ENCODE measurements at places on chromosomes 6 and 20.
A peak's percentile ranks its signal among the peaks of the same experiment; 100 is the strongest.

DNA sequence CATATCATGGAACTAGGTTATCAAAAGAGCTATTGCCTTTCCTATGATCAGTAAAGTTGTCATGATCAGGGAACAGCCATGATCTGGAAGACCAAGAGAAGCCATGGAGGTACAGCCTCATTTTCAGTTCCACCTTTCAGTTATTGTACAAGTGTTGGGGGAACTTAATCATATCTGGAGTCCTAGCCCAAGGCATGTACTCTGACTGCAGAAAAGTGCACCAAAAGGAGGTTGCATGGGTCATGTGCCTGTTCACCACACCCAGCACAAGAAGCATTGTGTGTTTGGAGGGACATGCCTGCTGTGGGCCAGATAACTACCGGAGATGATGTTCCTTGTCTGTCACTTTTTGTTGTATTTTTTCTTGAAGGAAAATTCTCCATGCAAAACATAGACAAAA is 185.8 kb upstream of the MAN1A1 start:
- DNase-seq = no peak

DNA sequence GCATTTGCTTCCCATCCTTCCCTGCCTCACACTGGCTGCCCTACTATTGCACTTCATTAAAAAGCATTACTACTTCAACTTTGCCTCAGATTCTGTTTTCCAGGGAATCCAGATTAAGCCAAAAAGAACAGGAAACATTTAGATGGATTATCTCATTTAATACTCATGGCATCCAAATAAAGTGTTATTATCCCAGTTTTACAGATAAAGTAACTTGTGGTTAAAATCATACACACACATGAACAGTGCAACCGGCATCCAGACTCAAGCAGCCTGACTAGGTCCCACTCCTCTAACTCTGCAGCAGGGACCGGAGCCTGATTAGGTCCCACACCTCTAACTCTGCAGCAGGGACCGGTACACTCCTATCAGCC is 72.3 kb downstream of the GPR6 start:
- DNase-seq = no peak

DNA sequence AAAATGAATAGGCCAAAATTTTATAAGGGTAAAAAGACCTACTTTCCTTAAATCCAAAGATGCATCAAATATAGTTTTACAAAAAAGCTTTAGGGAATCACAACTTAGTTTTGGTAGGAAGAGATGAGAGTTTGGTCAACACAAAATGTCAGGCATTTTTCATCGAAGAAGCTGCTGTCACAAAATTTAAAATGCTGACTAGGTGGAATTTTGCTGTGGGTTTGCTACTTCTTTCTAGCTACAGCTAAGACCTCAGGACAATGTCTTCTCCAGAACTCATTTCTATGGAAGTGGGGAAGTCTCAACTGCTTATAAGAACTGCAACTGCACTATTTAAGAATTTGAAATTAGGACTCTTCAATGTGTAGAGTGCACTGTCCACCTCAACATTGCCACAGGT is 351.1 kb downstream of the HAO1 start:
- DNase-seq = no peak

- peak; percentile 64 for DNase-seq
Observed at GRCh38 chr20:327186-328026, 2.1 kb downstream of the SOX12 start.

GRCh38 chr6:121222656-121223055 is 111.6 kb downstream of the TBC1D32 start:
- no peak for DNase-seq

GRCh38 chr20:17889226-17889625 is 79.4 kb downstream of the SNX5 start:
- no peak for DNase-seq

DNA sequence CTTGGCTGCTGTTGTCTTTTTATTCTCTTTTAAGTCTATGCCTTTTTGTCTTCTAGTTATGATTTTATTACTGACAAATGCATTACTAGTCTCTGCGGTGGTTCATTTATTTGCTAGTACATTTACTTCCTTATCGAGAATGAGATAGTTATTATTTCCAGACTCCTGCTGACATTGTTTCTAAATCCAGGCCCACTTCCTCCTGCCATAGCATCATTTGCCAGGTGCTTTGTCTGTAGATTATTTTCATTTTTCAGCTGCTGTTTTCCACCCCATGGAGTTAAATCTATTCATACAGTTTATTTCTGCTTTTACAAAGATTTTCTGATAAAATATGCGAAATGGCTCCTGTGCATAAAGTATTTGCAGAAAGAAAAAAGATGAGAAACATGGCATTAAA is 459.7 kb downstream of the MMUT start:
- no peak for DNase-seq

- no peak for DNase-seq
Observed at GRCh38 chr20:14997791-14998190, 660.4 kb upstream of the FLRT3 start.

GRCh38 chr20:23120936-23121750 is 35.0 kb upstream of the CD93 start:
- DNase-seq = no peak

- peak; percentile 23 for DNase-seq
Observed at GRCh38 chr6:155493694-155494143, 38.1 kb upstream of the NOX3 start.

- no peak for DNase-seq
Observed at GRCh38 chr6:90610301-90610750, 23.5 kb upstream of the MAP3K7 start.

DNA sequence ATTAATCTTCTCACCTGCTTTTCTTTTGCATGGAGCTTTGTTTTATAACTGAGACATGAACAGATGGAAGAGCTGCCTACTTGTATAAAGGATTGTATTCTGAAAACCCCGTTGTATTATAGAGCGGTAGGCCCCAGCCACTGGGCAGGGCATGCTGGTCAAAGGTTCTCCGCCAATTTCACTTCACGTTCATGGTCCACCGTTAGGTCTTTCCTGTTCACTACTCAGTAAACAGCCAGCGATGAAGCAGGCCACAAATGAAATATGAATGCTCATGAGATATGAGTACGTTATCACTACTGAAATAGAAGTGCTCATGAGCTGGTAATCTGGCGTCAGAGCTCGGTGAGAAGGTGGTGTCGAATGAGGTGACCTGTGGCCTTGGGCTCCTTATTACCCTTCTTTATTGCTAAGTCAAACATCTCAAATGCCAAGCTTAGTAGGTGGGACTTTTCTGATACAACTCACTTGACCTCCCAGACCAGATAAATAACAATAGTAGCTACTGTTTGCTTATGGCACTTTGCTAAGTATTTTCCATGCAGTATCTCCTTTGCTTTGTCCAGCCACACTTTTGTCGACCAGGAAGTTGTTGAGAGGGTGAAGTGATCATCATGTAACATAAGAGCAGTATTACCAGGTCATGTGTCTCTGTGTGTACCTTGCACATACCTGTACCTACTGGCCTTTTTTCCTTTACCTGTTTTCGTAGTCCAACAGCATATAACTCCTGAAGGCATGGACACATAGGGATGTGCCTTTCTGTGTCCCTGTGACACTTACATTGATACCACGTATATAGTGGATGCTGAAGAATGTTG is 16.7 kb downstream of the EDN3 start:
- DNase-seq = no peak

DNA sequence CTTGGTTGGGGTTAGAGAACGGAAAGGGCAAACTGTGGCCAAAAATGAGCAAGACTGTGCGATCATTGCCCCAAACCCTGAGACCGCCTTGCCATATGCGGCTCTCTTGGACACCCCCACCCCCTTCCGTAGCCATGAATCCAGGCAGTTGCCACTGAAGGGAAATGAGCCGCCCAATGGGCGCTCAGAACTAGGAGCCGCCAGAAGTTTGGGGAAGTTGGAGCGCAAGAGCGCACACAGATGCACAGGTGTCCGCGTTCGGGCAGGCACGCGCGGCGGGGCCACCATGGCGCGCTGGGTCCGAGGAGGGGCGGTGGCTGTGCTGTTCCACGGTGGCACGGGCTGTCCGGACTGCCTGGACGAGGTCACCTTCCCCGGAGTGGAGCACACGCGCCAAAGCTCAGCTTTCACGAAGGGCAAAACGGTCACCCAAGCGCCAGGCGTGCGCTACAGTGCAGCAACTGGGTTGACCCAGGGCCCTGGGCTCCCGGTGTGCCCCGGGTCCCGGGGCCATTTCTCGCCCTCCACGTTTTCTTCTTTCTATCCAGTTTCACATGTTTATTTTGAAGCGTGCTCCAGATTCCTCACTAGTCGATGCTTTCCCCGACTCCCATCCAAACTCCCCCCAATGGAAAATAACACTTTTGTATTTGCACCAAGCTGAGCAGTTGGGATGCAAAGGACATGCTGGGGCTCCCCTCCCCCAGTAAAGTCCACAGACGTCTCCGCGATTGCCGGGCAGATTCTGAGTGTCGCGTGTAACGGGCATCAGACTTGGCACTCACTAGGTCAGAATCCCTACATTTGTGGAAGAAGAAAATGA is 906 bp upstream of the PDE10A start:
- DNase-seq = no peak

GRCh38 chr20:8115436-8115835 is 16.6 kb upstream of the PLCB1 start:
- DNase-seq = no peak

DNA sequence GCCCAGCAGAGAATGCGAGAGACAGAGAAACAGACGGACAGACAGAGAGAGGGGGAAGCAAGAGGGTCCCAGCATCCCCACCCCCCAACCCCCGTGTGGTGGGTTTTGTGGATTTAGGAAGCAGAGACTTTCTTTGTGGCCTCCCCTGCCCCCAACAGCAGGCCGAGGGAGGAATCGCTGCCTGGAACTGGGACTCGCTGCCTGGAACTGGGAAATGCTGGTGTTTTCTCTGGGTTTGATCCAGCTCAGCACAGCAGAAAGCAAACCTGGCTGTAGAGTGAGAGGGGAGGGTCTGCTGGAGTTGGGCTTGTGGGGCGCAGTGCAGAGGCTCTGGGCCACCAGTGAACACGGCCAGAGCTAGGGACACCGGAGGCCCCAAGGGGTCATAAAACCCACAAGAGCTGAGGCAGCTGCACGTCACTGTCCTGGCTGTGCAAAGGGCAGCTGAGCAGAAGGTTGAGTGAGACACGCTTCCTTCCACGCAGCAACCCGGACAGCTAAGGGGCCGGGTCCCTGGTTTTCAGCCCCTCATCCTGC is 181.8 kb downstream of the TAF4 start:
- DNase-seq = no peak

DNA sequence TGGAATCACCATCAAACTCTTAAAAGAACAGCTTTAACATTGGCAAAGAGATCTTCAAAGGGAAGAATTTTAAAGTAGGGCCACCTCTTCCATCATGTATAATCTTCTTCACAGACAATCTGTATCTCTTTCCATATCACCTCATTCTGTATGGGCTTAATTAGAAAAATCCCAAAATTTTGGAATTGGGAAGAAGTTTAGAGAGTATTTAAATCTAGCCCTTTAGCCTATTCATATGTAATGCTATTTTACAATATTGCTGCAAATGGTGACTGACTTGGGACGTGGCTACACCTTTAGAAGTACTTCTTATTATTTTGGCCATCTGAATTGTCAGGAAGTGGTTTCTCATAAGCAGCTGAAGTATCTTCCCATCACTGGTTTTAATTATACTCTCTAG is 474.3 kb downstream of the RFPL4B start:
- no peak for DNase-seq

GRCh38 chr6:15152700-15153099 is 93.2 kb upstream of the JARID2 start:
- DNase-seq = no peak

DNA sequence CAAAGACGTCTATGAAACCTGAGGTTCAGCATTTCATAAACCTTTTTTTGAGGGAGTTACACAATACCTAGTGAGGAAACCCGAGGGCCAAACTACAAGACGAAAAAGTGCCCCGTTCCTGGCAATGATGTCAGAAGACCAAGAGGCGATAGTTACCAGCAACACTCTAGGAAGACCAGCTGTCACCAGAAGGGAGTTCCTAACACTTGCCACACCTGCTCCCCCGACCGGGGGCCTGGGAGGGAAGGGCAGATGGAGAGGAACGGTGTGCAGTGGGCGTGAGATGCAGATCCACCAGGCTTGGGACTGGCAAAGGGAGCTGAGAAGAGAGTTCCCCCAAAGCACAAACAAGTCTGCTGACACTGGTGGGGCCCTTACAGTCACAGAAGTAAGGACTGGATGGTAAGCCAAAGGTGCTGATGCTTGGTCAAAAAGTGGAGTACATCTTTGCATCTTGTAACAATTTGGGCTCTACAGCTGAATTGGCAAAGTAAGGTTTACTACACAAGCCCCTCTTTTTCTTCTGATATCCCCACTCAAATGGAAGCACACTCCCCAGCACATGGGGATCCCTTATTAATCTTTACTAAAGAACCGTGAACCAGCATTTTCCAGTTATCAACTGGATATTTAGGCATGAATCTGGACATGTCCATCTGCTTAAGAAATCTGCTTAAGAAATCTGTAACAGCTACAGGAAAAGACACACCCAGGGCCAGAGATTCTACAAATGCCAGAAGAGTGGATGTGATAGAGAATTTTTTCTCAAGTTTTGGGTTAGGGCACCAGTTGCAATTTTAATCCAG is 38.5 kb downstream of the PANK2 start:
- no peak for DNase-seq

Data from stimulated activated CD4-positive, alpha-beta T cell treated with anti-CD3 and anti-CD28 coated beads, Interleukin-4, amount 100 ng/mL, for 4 hours (primary cell).